ENCODE measurements at places on chromosomes 6 and 20.

DNA sequence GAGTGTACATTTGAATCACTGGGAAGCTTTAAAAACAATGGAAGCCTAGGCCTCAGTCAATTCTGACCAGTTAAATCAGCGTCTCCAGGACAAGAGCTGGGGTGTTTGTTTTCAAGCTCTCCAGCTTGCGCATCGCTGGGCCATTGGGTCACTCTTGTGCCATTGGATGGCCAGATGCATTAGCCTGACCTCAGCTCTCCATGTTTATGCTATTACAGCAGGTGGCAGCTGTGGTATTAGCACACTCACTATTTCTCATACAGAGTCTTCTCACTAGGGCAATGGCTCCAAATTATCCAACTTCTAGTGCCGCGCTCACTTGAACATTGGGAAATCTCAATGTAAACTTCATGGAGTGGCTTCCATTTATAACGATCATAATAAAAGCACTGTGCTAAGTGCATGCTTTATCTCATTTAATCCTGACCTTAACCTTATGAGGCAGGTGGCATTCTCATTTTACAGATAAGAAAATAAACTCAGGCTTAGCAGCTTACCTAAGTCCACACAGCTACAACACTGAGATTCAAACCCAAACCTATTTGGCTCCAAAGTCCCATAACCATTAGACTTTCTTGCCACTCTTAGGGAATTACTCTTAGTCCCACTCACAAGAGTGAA, 108.8 kb downstream of the PPP1R14C start:
- DNase-seq: no peak

DNA sequence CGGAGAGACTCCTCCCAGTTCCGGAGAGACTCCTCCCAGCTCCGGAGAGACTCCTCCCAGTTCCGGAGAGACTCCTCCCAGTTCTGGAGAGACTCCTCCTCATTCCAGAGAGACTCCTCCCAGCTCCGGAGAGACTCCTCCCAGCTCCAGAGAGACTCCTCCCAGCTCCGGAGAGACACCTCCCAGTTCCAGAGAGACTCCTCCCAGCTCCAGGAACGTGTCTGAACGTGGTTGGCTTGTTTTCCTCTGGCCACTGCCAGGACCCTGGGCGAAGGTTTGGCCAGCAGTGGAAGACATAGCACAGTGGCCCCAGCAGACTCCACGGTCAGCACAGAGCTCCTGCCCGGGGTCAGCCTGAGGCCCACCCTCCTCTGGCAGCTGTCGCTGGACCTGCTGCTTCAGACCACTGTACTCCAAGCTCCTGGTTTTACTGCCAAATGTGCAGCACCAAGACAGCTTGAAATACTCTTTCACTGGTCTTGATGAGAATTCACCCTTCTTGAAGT, 122.3 kb upstream of the AFDN start:
- no peak for DNase-seq

DNA sequence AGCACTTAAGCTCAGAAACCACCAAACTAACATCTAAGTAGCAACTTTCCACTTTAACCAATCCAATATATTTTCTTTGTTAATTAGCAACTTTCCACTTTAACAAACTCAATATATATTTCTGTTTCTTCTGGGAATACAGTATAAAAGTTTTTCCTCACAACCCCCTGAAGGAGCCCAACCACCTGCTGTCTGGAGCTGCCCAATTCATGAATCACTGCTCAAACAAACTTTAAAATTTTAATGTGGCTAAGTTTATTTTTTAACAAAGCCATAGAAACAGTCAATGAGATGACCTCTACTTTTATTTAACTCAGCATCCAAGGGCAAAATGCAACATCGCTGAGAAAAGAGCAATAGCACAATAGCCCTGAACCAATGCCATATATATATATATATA, 500.1 kb downstream of the EPM2A start:
- no peak for DNase-seq

DNA sequence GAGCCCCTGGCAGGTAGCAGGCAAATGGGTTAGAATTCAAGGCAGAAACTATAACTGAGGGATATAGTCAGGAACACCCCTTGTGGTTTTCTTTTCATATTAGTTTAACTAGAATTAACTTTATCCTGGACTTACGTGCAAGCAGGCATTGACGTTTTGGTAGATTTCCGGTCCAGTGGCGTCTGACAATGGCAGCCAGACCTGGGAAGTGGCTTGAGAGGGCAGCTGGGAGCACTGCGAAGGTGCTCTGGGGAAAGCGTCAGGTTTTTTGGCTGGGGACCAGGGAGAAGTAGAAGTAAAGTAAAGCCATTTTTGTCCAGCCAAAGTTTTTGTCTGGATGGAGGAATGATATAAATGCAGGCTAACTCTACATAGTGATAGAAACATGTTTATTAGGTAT, 8.4 kb upstream of the ACSS1 start:
- DNase-seq: no peak

GRCh38 chr6:118061666-118062065, 154.6 kb downstream of the SLC35F1 start:
- DNase-seq: no peak

GRCh38 chr6:52351879-52352238, 10.1 kb upstream of the PAQR8 start:
- DNase-seq: no peak

GRCh38 chr20:52724541-52724940, 247.6 kb upstream of the TSHZ2 start:
- DNase-seq: no peak

DNA sequence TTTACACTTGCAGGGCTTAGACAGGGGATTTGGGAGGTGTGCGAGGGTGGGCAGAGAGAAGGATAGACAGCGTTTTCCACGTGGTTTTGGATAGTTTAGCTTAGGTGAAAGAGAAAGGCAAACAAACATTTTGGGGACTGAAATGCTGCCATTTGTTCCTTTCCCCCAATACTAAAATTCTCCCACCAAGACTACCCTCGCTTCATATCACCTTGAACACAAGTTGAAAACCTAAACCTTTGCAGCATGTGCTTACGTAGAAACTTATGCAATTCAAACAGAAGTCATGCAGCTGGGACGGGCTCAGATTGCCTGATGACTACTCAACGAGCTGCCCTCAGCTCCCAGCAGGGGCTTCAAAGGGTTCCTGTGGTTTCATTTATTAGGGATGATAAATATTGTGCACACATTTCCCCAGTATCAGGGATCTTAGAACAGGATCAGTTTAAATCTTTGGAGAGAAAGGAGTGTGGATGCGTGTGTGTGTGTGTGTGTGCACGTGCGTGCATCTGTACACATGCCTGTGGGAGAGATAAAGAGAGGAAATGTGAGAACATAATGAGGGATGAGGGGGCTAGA, 77.3 kb downstream of the SLC22A23 start:
- DNase-seq: no peak

DNA sequence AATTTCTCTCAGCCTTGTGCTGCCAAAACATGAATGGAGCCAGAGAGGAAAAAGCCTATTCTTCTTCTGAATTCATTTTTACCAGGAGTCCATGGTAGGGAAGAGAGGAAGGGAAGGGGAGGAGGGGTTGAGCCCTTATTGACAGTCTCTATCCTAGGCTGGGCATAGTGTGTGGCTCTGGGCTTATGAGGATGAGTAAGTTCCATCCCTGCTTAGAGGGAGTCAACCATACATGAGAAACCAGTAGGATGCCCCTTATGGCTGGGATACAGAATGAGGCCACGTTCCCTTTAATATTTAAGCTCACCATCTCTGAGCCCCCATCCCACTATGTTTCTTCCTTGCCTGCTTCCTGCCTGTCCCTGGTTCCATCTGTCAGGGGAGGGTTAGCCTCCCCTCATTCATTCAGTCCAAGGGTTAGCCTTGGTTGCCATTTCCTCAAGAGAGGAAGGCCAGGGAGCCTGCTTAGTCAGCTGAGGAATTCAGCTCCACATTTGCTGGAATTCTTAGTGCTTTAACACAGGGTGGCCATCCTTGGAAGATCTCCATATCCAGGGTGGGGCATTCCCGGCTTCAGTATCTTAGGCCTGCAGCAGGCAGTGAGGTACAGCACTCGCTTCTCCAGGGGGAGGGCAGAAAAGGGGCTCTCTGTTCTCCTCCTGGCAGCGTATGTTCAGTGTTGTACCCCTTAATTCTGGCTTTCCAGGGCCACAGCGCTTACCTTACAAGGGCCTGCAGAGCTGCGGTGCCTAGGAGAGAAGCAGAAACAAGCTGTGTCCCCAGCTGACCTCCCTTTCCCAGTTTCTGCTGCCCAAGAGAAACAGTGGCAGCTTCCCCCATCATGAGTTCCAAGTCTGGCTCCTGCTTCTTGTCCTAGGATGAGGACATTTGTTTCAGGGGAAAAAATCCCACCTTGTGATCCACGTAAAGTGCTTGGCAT, 12.5 kb downstream of the SIRT5 start:
- DNase-seq: no peak

GRCh38 chr6:140346428-140346827, 972.0 kb upstream of the CITED2 start:
- DNase-seq: no peak

- no peak for DNase-seq
Measured at GRCh38 chr6:73104921-73105320, 120.4 kb downstream of the KHDC1L start.

GRCh38 chr6:137707590-137708360, 159.3 kb upstream of the TNFAIP3 start:
- peak; percentile 45 for DNase-seq

GRCh38 chr6:90000864-90001731, 106.8 kb downstream of the GJA10 start:
- DNase-seq: no peak

- no peak for DNase-seq
Measured at GRCh38 chr6:35600659-35601125, 88.0 kb upstream of the TULP1 start.

GRCh38 chr6:121450242-121450641, 14.8 kb downstream of the GJA1 start:
- no peak for DNase-seq

DNA sequence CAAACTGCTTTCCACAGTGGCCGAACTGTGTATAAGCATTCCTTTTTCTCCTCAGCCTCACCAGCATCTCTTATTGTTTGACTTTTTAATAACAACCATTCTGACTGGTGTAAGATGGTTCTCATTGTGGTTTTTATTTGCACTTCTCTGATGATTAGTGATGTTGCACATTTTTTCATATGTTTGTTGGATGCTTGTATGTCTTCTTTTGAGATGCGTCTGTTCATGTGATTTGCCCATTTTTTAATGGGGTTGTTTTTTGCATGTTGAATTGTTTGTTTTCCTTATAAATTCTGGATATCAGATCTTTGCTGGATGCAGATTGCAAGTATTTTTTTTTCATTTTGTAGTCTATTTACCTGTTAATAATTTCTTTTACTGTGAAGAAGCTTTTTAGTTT, 11.2 kb upstream of the ZSCAN12 start:
- no peak for DNase-seq

GRCh38 chr20:2402271-2402980, 21.7 kb downstream of the TGM6 start:
- no peak for DNase-seq

DNA sequence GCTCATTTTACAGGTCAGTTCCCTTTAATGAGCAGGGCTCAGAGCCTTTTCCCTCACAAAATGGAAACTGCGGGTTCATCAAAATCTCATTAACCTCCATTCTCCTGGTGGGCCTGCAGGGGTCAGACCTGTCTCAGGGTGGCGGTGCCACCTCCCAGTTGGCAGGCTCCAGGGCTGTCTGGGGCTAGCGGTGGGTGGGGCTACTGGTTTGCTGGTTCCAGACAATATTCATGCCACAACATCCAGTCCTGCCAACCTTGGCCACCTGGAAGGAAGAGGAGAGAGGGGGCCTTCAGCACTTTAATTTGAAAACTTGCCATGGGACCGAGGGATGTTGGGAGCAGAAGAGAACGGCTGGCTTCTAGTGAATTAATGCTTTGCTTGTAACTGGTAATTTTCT, 41.9 kb upstream of the CTNNBL1 start:
- DNase-seq: no peak

GRCh38 chr20:25340380-25340779, 50.3 kb downstream of the ABHD12 start:
- no peak for DNase-seq

GRCh38 chr20:32344835-32345506, 13.2 kb upstream of the ASXL1 start:
- DNase-seq: no peak

GRCh38 chr6:52254731-52255378, 10.6 kb upstream of the IL17F start:
- DNase-seq: no peak

DNA sequence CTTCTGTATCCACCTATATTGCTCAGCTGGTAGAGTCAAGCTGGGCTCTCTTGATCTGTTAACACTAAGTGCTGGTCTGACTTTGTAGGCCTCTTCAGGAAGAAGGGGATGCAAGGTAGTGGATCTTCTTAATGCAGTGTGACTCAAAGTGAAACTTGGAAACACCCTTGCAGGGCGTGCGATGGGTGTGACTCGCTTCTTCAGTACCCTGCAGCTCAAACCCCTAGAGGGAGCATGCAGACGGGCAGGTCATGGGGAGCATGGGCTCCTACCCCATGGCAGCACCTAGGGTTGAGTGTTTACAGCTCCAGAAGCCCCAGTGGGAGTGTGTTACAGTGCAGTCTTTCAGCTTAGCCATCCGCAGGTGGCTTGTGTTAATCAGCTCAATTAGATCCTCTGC, 757 bp upstream of the SAMD3 start:
- peak; percentile 34 for DNase-seq

- DNase-seq: no peak
Measured at GRCh38 chr6:158826819-158827501, 7.8 kb upstream of the EZR start.
